ENCODE measurements at places on chromosomes 3 and 15.

DNA sequence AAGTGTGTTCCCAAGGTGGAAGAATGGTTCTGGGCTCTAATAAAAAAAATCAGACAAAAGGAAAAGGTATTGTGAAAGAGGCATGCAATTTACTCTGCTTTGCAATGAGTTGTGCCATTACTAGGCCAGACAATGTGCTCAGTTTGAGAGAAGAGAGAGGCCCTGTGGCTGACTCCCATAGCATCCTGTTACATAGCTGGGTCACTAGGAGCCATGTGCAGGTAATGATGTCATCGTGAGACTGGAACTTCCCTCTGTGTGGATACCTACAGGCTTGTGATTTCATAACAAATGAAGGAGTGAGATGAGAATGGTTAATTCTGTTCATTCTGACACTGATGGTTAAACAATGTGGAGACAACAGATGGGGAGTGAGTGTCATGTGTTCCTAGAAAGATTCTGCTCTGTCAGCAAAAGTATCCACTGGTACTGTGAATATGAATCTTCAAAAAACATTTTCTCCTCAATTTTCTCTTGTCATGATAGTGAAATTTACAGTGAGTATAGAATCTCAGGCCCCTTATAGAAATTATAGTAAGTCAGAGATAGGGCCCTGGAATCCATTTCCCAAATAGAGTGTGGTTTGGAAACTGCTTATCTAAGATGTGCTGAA is 648.7 kb upstream of the DPPA4 start:
- peak; percentile 5 for DNase-seq

DNA sequence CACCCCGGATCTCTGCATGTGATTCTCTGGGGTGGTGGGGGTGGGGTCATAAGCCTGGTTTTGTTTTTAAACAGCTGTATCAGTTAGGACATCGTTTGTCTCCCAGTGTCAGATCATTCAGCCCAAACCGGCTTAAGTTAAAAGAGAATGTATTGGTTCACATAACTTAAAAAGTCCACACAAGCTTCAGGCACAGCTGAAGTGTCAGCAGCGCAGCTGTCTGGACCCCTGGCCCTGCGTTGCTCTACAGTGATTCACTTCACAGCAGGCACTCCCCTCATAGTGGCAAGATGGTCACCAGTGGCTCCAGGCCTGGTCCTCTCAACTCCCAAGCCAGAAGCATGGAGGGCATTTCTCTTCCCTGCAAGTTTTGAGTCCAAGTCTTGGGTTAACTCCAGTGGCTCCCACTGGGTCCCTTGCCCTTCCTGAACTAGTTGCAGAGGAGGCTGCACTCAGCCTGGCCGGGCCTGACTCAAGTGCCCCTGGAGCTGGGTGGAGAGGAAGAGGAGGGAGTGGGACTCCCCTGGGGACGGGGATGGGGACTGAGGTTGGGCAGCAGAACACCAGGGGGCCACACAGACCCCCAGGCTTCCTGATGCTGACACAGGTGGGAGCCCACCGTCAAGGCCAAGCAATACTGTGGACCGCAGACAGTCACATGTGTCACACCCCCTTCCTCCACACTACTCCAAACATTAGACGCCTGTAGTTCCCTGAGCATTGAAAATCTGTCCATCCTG is 28.9 kb upstream of the GP9 start:
- DNase-seq = no peak

- DNase-seq = no peak
These were observed 58.5 kb downstream of the CMSS1 start for GRCh38 chr3:99875929-99876841.

DNA sequence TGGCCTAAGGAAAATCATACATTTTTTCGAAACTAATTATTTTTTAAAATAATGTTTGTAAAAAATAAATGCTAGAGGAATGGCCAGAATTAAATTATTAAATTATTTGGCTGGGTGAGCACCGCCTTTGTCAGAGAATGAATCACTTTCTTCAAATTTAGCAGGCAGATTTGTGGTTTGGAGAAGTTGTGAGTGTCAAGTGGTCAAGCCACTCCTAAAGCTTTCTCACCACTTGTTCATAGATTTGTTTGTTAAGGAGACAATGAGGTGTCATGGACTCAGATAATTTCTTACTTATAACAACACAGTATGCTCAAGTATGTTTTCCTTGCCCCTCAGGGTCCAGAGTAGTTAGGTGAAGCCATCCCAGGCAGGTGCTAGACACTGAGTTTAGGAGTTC is 196.2 kb downstream of the TUSC7 start:
- peak; percentile 6 for DNase-seq

DNA sequence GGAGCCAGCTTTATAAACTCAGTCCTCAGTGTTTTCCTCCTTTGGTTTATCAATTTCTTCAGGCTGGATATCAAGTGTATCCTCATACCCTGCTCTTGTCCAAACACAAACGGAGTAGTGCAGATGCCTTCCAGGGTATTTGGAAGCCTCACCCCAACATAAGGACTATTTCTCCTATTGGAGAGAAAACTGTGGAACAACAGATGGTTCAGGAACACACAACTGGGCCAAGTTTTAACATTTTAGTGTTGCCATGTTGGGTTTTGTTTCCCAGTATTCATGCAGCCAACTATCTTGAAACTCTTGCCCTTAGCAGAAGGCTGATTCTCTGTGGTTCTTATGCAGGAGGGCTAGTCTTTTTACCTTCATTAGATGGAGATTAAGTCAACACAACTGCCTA is 398.1 kb downstream of the GABRB3 start:
- no peak for DNase-seq

DNA sequence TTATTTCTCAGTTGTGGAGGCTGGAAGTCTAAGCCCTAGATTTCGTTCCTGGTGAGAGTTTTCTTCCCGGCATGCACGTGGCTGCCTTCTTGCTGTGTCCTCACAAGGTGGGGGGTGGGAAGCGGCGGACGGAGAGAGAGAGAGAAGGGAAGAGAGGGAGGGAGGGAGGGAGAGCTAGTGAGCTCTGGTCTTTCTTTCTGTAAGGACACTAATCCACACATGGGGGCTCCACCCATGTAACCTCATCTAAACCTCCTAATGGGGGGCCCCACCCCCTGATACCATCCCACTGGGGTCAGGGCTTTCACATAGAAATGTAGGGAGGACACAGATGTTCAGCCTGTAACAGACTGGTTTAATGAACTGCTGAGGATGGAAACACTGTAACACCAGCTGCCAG is 7.3 kb downstream of the FBLN2 start:
- DNase-seq = no peak

DNA sequence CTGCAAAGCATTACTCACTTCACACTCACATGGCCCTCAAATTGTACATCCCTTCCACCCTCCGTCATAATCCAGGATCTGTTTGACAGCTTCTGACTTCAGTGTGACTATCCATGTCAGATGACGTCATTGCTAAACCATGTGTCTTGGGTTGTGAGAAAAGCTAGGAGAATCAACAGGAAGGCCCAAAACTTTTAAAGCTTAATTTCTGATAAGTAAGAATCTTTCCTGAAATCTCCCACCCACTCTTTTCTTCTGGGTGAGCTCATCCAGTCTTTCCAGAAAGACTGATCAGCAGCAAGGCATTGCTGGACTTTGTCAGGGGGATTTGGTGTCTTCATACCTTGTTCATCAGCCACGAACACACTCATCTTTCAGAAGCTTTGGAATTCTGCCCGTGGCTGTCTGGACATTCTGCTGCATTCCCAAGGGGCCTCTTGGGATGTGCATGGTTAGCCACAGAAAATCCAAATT is 11.5 kb upstream of the LMCD1 start:
- DNase-seq = peak; percentile 51

DNA sequence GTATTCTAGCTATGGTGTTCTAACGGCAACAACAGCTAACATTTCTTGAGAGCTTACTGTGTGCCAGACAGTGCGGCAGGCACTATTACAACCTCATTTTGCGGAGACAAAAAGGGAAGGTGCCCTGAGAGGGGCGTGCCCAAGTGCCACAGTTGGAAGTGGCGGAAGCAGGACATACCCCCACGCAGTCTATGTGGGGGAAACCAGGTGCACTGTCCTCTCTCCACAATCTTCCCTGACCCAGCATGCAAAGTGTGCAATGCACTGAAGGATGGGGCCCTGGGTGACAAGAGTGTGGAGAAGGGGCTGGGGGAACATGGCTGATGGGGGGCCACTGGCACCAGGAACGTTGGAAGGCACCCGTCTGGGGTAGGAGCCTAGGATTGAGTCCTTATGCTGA is 8.6 kb downstream of the ANP32A start:
- no peak for DNase-seq

DNA sequence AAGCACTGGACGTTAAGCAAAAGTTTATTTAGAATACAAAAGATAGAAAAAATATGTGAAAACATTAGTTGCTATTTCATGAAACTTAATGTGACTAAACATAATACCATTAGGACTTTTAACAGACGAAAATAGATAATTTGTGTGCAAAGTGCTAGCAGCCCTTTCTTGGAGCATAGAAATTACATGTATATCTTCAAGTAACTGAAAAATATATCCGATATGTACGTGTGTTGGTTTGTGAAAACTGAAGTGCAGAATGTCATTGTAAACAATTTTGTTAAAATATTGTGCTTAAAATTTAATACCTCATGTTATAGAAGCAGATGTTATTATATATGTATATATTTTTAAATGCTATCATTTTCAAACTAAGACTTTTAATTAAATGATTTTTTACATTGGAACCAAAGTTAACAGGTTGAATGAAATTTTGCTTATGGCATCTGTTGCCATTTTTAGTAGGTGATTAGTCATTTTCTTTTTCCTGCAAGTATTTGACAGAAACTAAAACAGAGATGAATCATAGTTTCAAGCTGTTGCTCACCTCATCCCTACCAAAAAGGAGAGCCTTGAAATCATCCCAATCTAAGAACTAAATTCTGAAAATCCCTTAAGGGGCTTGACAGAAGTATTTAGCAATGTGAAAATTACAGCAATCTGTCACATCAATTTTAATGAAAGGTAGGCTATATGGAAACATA is 334.8 kb downstream of the NAALADL2 start:
- DNase-seq = peak; percentile 73

GRCh38 chr3:1892459-1892858 is 206.2 kb upstream of the CNTN4 start:
- no peak for DNase-seq

GRCh38 chr3:119602676-119603075 is 5.0 kb downstream of the PLA1A start:
- no peak for DNase-seq

DNA sequence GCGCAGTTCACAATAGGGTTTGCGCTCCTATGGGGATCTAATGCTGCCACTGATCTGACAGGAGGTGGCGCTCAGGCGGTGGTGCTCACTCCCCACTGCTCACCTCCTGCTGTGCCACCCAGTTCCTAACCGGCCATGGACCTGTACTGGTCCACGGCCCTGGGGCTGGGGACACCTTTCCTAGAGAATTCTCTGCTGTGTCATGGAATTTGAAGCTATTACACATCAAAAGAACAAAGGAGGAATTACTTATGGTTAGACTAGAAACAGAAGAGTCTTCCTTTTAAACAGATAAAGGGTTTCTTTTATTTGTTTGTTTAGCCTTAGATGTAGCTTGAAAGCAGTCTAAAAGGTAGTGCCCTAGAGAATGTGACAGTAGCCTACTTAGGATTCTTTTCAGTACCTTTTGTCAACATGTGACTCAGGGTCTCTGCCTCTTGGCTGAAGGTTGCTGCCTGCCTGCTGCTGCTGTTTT is 50.3 kb downstream of the PAK2 start:
- DNase-seq = no peak

DNA sequence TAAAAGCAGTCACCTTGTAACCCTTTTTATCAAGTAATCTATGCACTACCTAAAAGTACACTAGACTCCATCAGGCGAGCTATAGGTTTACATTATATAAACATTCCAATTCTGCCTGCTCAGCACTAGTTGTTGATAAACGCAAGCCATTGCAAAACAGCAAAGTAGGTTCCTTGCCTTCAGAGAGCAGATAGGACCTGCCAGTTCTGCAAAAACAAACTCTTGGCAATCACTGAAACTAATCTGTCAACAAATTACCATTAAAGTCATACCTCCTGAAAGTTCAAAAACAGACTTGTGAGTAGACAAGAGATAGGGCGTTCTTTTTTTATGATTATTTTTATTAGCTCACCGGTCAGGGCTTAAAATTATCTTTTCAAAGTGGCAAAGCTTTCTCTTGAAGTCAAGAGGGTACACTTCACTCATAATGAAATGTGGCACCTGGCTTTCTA is 392.5 kb downstream of the FOXP1 start:
- no peak for DNase-seq

DNA sequence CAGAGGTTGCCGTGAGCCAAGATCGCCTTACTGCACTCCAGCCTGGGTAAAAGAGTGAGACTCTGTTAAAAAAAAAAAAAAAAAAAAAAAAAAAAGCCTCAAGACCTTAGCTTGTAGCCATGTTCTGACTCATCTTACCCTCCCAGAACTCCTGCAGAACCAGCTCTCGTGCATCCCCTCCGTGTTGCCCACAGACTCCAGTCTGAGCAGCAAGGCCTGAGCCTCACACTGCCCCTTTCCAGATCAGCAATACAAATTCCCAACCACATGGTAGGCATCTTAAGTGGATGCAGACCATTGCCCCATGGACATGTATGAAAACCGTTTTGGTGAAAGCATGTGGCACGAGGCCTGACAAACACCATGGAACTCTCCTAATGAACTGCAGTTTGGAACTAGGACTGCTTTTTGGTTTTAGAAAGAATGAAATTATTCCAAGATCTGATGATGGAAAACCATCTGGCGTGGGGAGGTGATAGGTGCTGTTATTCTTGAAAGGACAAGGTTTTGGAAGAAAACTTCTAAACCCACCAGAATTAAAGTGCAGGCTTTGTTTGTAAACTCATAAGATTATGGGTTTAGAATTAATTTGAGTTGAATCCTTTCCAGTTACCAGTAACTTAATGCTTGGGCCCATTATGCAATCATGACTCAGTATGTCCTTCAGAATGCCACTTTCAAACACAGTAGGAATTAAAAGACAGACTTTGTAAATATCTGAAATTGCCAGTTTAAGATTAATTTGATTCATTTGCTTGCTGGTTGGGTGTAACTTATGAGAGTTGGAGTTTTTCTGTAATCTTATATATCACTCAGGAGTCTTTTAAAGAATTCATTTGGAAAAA is 163.7 kb upstream of the LRTM1 start:
- no peak for DNase-seq

- DNase-seq = no peak
These were observed 71.5 kb downstream of the LDHAL6B start for GRCh38 chr15:59278120-59278519.

- DNase-seq = no peak
These were observed 133.1 kb downstream of the CPNE4 start for GRCh38 chr3:131901686-131902085.

DNA sequence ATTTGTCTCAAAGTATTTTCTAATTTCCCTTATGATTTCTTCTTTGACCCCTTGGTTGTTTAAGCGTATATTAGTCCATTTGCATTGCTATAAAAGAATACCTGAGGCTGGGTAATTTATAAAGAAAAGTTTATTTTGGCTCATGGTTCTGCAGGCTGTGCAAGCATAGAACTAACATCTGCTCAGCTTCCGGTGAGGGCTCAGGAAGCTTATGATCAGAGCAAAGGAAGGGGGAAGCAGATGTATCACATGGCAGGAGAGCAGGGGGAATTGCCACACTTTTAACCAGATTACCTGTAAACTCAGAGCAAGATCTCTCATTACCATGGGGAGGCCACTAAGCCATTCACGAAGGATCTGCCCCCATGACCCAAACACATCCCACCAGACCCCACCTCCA is 148.2 kb downstream of the PDE8A start:
- no peak for DNase-seq

GRCh38 chr3:59783468-59783988 is 733.7 kb upstream of the CFAP20DC start:
- no peak for DNase-seq

Data from epithelial cell of prostate (primary cell).